ENCODE measurements at places on chromosomes 3 and 15. TPM values are rescaled to one million over a fixed set of nuclear protein-coding genes. Genes with fewer than 3 reads are reported as not detected.

DNA sequence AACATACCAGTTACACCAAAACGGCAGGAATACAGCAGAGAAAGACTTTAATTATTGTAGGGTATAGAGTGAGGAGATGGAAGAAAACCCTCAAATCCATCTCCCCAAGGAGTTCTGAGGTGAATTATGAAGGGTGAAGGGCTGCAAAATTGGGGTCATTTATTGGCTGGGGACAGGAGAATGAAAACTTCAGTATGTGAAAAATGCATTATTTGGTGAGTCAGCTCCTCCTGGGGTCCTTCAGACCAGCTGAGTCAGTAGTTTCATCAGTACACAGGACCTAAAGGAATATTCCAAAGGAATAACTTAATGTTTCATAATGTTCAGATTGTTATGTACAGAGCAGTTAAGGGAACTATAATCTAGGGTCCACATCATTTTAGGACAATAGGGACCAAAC, 566.0 kb downstream of the GBE1 start:
- no peaks in the 10 kb centered on the region for H3K36me3 ChIP-seq
- DNase-seq, result no peak
- no peak overlapping the region for H3K4me3 ChIP-seq
- no peaks in the 10 kb centered on the region for H3K27me3 ChIP-seq
- no peak overlapping the region for H3K27ac ChIP-seq
- no peaks in the 10 kb centered on the region for H3K4me1 ChIP-seq

DNA sequence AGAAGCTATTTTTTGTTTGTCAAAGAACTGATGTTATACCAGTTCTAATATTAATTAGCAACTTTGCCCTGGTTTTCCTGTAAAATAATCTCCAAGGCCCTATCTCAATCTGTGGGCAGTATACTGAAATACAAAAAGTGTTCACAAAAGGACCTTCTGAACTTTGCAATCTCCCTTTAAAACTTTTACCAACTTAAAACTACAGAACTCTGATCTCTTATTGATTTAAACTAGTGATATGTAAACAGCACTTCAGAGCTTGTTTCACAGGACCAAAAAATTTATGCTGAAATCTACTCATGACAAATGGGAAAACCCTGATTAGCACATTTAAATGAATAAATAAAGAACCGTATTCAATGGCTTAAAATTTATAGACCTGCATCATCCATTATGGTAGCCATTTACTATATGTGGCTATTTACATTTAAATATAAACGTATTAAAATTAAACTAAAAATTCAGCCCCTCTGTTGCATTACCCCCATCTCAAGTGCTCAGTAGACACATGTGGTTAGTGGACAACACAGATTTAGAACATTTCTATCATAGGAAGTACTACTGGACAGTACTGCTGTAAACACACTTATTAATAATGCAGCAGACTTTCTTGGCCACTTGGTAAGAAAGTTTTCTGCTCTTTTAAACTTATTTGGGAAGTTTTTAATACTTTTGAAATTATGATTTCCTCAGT, 12.0 kb downstream of the AGTR1 start:
- H3K4me1 ChIP-seq, result no peaks in the 10 kb centered on the region
- no peak overlapping the region for H3K27ac ChIP-seq
- H3K4me3 ChIP-seq, result no peak overlapping the region
- DNase-seq, result no peak

- no peak overlapping the region for H3K27ac ChIP-seq
- no peak overlapping the region for H3K4me3 ChIP-seq
- H3K4me1 ChIP-seq, result peaks cover 81% of the 10 kb centered on the region
- H3K36me3 ChIP-seq, result peaks cover 12% of the 10 kb centered on the region
Measured at GRCh38 chr15:70531576-70531975, 231.8 kb downstream of the UACA start.

DNA sequence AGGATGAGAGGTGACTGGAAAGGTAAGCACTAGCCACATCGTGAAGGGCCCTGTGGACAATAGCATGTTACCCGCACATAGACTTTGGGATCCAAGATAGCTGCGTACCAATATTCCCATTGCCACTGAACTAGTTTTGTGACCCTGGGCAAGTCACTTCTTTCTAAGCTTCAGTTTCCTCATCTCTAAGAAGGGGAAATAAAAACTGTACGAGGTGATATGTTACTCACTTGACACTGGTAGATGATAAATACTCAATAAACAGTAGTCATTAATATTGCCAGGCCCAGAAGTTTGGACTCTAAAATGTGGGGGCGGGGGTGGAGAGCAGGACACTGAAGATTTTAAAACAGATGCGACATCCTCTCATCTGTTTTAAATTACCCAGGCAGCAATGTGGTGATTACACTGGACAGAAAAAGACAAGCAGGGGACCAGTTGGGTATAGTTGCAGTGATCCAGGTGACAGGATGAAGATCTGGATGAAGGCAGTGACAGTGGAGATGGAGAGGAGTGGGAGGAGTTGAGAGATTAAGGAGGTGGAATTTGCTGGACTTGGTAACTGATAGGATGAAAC, 2.5 kb downstream of the ATG7 start:
- H3K27ac ChIP-seq, result no peak overlapping the region
- H3K36me3 ChIP-seq, result peaks cover 38% of the 10 kb centered on the region
- H3K4me3 ChIP-seq, result no peak overlapping the region
- no peaks in the 10 kb centered on the region for H3K27me3 ChIP-seq
- DNase-seq, result no peak
- peaks cover 64% of the 10 kb centered on the region for H3K4me1 ChIP-seq

GRCh38 chr3:192750201-192750600, 22.9 kb upstream of the FGF12 start:
- no peaks in the 10 kb centered on the region for H3K4me1 ChIP-seq
- no peak for DNase-seq
- H3K27me3 ChIP-seq, result peaks cover 4% of the 10 kb centered on the region
- H3K27ac ChIP-seq, result no peak overlapping the region
- H3K4me3 ChIP-seq, result no peak overlapping the region

Gene ADAMTS9
- total RNA-seq, result not detected

DNA sequence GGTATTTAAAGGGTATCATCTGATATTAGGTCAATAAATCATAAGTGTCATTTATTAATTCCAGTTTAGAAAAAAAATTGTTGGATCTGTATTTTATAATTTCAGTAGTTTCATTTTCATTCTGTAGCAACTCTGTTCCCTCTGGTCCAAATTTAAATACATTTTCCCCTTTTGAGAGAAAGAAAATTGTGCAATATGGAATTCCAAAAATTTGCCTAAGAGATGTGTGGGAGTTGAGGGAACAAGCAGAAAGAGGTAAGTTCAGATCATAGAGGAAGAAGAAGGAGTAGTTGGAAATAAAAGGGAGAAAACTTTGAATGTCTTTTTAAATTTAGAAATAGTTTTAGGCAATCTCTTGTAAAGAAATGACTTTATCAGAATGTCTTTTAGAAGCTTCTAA, 48.9 kb upstream of the MME start:
- H3K27ac ChIP-seq, result no peak overlapping the region
- H3K36me3 ChIP-seq, result no peaks in the 10 kb centered on the region
- H3K4me1 ChIP-seq, result no peaks in the 10 kb centered on the region
- no peaks in the 10 kb centered on the region for H3K27me3 ChIP-seq

DNA sequence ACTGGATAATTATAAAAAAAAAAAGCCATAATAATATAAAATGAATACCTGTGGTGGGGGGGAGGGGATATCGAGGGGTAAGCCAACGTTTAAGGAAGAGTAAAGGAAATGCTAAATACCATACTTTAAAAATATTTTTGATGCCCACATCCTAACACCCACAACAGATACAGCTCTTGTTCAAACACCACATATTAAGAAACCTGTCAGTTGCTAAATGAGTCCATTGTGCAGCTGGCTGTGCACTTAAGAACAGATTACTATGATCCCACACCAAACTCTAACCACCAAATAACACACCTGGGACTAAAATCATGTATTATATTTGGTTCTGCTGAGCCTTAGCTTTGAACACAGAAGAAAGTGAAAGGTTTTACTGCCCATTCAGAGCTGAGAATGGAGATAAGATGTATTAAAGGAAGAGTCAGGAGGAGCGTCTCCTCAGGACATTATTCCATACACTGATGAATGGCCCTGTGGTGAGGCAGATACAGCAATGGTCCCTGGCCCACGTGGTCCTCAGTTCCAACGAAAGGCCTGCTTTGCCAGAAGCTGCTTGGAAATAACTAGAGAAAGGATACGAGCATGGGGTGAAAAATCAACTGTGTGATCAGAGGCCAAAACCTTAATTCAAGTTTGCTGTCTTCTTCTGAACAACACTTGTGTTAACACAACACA, 515.4 kb downstream of the FOXP1 start:
- H3K4me3 ChIP-seq, result peak overlapping the region; percentile 11
- DNase-seq, result no peak
- H3K27me3 ChIP-seq, result no peaks in the 10 kb centered on the region
- peaks cover 69% of the 10 kb centered on the region for H3K4me1 ChIP-seq
- peaks cover 6% of the 10 kb centered on the region for H3K36me3 ChIP-seq
- peak overlapping the region; percentile 90 for H3K27ac ChIP-seq

Gene KLHL40
- total RNA-seq, result not detected

Gene GOLGA8F
- total RNA-seq, result not detected

DNA sequence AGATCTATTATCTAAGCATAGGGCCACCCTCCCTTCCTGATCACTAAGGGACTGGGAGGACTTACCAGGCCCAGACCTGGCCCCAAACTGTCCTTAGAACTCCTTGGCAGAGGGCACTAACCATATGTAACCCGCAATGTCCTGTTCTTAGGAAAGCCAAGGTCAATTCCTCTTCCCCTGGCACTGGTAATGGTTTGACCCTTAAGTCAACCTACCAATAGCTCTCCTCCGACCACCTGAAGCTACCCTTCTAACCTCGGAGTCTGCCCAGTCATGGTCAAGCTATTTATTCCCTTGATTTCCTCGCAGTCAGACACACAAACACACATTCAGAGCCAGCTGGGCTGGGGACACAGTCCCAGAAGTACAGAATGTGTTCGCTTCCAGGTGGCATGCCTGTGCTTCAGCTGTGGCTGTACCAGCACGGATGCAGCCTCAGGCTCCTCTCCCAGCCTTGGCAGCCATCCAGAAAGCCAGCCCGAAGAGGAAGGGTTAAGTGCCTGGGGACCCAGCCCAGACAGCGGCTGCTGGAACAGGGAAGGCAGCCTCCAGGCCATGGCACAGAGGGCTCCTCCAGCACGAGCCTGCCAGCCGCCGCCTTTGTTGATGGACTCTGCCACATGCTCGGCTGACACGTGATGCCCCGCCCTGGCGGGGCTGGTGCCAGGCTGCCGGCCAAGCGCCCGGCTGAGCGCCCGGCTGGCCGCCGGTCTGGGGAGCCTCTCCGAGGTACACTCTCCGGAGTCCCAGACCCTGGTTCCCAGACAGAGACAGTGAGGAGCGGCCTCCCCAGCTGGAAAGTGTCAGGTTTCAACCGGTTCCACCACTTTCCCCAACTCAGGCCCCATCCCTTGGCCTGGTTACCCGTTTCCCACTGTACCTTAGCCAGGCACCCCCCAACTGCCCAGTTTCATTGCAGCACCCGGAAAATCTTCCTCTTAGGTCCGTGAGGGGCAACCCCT, 5.5 kb downstream of the BMF start:
- DNase-seq, result no peak
- H3K4me1 ChIP-seq, result peaks cover 90% of the 10 kb centered on the region
- H3K27me3 ChIP-seq, result no peaks in the 10 kb centered on the region
- no peaks in the 10 kb centered on the region for H3K36me3 ChIP-seq

Gene TCF12
- 74.9 TPM for total RNA-seq

GRCh38 chr15:35914573-35914972, 368.6 kb upstream of the DPH6 start:
- no peaks in the 10 kb centered on the region for H3K36me3 ChIP-seq
- H3K4me1 ChIP-seq, result no peaks in the 10 kb centered on the region
- no peak for DNase-seq
- no peak overlapping the region for H3K27ac ChIP-seq

GRCh38 chr3:77158730-77159581, 119.1 kb downstream of the ROBO2 start:
- no peak overlapping the region for H3K27ac ChIP-seq
- H3K4me1 ChIP-seq, result no peaks in the 10 kb centered on the region
- H3K27me3 ChIP-seq, result no peaks in the 10 kb centered on the region
- no peaks in the 10 kb centered on the region for H3K36me3 ChIP-seq
- no peak for DNase-seq
- H3K4me3 ChIP-seq, result no peak overlapping the region

Gene SPINK8
- total RNA-seq, result not detected

Gene CORO2B
- 0.11 TPM for total RNA-seq

GRCh38 chr3:132386259-132386658, 31.0 kb upstream of the DNAJC13 start:
- no peak overlapping the region for H3K4me3 ChIP-seq
- no peak for DNase-seq
- no peak overlapping the region for H3K27ac ChIP-seq
- no peaks in the 10 kb centered on the region for H3K4me1 ChIP-seq
